ENCODE measurements at places on chromosomes 5 and 9. TPM values are rescaled to one million over a fixed set of nuclear protein-coding genes. Genes with fewer than 3 reads are reported as not detected.

- no peak overlapping the region for H3K27ac ChIP-seq
- no peak for DNase-seq
- no peak overlapping the region for H3K4me3 ChIP-seq
- H3K36me3 ChIP-seq = no peaks in the 10 kb centered on the region
- H3K4me1 ChIP-seq = no peaks in the 10 kb centered on the region
- peaks cover 16% of the 10 kb centered on the region for H3K27me3 ChIP-seq
Observed at GRCh38 chr5:67815455-67816391, 399.8 kb upstream of the PIK3R1 start.

DNA sequence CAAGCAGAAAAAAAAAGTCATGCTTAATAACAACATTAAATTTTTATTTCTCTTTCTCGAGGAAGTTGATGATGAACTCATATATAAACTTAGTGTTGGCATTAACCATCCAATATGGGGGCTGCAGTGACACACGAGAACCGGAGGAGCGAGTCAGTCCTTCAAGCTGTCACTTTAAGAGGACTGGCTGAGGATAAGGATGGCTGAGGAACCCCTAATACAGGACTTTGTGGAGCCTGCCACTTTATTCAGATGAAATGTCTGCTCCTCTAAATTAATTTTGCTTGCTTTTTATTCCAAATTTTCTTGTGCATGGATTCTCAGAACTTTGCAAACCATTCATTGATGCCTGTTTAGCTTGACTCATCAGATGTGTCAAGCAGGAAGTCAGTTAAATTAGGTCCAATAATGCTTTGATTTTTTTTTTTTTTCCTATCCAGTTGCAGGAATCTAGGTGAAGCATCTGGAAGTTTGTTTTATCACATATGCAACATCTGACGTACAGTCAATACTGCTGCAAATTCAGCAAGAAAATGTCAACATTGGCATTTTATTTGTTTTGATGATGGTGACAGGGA is 144.2 kb upstream of the COL5A1 start:
- H3K27me3 ChIP-seq = peaks cover 3% of the 10 kb centered on the region
- H3K27ac ChIP-seq = no peak overlapping the region
- no peaks in the 10 kb centered on the region for H3K4me1 ChIP-seq
- H3K4me3 ChIP-seq = no peak overlapping the region
- no peak for DNase-seq

- peaks cover 37% of the 10 kb centered on the region for H3K4me1 ChIP-seq
- H3K27ac ChIP-seq = peak overlapping the region; percentile 60
- H3K27me3 ChIP-seq = no peaks in the 10 kb centered on the region
- DNase-seq = no peak
- H3K4me3 ChIP-seq = peak overlapping the region; percentile 41
- peaks cover 9% of the 10 kb centered on the region for H3K36me3 ChIP-seq
Observed at GRCh38 chr9:93057703-93058354, 672 bp upstream of the SUSD3 start.

DNA sequence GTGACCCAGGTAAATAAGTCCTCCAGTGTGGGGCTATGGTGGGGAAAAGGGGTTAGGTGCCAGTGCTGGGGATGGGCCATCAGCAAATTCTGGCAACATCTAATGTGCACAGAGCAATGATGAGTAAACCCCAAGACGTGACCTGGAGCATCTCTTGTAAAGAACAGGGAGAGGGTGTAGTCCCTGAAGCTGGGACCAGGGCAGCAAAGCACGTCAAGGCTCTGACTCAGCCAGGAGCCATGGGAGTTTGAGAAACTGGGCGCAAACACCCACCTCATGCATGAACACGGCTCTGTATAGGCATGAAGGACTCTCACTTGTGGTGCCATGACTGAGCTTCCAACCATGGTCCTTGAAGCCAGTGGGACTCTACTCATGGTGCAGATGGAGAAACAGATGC is 51.8 kb downstream of the DUSP1 start:
- H3K27ac ChIP-seq = no peak overlapping the region
- no peak for DNase-seq
- no peak overlapping the region for H3K4me3 ChIP-seq
- peaks cover 12% of the 10 kb centered on the region for H3K4me1 ChIP-seq

GRCh38 chr5:125207856-125208255 is 461.4 kb upstream of the ZNF608 start:
- no peak overlapping the region for H3K4me3 ChIP-seq
- H3K4me1 ChIP-seq = no peaks in the 10 kb centered on the region
- H3K27me3 ChIP-seq = no peaks in the 10 kb centered on the region
- no peaks in the 10 kb centered on the region for H3K36me3 ChIP-seq
- H3K27ac ChIP-seq = no peak overlapping the region

GRCh38 chr9:75086541-75087288 is 1.2 kb downstream of the NMRK1 start:
- H3K36me3 ChIP-seq = peaks cover 16% of the 10 kb centered on the region
- peak overlapping the region; percentile 93 for H3K4me3 ChIP-seq
- peak overlapping the region; percentile 98 for H3K27ac ChIP-seq
- H3K27me3 ChIP-seq = no peaks in the 10 kb centered on the region

GRCh38 chr5:142390334-142390733 is 65.5 kb upstream of the SPRY4 start:
- H3K4me3 ChIP-seq = no peak overlapping the region
- no peak for DNase-seq
- no peaks in the 10 kb centered on the region for H3K27me3 ChIP-seq
- no peaks in the 10 kb centered on the region for H3K36me3 ChIP-seq

DNA sequence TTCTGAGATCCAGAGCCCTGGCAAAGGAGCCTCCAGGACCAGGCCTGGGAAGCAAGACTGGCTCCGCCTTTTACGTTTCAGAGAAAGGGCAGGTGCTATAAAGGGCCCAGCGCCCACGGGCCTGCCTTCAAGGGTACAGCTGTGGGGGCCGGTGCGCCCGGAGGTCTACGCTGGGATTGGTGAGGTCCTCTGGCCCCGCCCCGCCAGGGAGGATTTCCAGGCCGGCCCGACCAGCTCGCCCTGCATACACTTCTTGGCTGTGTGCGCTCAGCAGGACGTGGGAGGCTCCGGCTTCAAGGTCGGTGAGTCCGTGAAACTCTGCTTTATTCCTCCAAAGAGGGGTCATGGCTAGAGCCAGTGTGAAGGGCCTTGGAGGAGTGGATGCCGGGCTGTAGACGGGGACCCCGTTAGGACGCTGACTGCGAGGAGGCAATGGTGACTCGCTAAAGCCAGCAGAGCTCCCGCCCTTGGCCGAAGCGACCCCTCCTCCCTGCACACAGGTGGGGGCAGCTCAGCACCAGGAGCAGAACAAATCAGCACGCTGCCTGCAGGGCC is at the start of gene CKMT2:
TSS of gene CKMT2 (plus strand) at position 243 of the 555 bp plus-strand sequence. CDS start 17,811 bp downstream, outside the sequence.
- H3K27me3 ChIP-seq = no peaks in the 10 kb centered on the region
- DNase-seq = no peak
- no peak within 1 kb of the TSS for H3K27ac ChIP-seq
- H3K36me3 ChIP-seq = no peaks in the 10 kb centered on the region
- peaks cover 17% of the 10 kb centered on the region for H3K4me1 ChIP-seq
- no peak within 1 kb of the TSS for H3K4me3 ChIP-seq

DNA sequence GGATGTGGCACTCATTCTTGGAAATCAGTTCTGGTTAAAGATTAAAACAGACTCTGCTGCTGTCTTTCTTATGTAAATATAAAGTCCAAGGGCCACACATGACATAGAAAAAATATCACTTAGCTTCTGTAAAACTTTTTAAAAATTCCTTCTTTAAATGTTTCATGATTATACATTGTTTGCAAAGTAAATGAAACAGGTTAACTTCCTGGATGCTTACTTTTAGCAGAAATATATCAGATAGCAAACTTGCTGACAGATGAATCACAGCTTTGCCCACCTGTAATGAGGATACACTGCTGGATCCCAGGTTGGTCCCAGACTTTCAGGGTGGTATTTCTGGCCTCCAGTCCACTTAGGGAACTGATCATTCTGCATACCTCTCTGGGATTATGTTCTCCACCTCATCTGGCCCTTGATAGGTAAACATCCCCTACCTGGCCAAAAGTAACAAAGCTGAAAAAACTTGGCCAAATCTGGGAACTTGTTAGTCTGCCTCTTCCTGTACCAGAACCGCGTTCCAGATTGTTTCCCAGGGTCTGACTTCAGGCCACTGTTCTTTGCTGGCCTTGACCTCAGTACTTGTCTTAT is 340.5 kb downstream of the ADGRV1 start:
- H3K27ac ChIP-seq = no peak overlapping the region
- no peak overlapping the region for H3K4me3 ChIP-seq
- DNase-seq = no peak
- no peaks in the 10 kb centered on the region for H3K36me3 ChIP-seq
- no peaks in the 10 kb centered on the region for H3K4me1 ChIP-seq

DNA sequence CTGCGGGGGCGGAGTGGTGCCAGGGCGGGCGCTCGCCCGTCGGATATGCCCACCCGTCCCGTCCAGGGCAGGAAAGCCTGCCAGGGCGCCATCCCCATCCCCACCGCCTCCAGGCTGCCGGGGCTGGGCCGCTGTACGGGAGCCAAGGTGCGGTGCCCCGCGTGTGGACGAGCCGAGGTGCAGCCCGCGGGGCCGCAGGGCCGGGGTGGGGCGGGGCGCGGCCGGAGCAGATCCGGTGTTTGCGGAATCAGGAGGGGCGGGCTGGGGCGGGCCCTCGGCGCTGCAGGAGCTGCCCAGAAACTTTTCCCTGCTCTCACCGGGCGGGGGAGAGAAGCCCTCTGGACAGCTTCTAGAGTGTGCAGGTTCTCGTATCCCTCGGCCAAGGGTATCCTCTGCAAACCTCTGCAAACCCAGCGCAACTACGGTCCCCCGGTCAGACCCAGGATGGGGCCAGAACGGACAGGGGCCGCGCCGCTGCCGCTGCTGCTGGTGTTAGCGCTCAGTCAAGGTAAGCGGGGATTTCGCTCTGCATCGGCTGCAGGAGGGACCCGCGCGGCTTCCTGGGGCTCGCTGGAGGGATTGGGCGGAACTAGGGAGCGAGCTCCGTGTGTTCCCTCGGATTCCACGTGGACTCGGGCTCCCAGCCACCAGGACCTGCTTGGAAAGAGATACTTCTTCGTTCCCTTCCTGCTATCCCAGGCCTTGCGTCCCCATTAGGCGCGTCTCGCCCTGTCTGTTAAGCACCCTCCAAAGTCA is at the start of gene ITGA2:
TSS of gene ITGA2 (plus strand) at position 328 of the 756 bp plus-strand sequence. CDS start at position 445, 117 bp downstream.
- H3K27me3 ChIP-seq = peaks cover 11% of the 10 kb centered on the region
- H3K4me1 ChIP-seq = peaks cover 30% of the 10 kb centered on the region
- H3K27ac ChIP-seq = peak within 1 kb of the TSS; percentile 20

DNA sequence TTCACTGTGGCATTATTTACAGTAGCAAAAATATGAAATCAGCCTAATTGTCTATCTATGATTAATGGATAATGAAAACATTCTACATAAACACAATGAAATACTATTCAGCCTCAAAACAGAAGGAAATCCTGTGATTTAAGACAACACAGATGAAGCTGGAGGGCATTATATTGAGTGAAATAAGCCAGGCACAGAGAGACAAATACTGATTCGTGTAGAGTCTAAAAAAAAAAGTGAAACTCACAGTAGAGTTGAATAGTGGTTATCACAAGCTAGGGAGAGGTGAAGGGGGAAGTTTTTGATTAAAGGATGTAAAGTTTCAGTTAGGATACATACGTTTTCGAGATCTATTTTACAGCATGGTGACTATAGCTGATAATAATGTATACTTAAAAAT is 122.2 kb downstream of the ADAMTS6 start:
- H3K36me3 ChIP-seq = no peaks in the 10 kb centered on the region
- no peaks in the 10 kb centered on the region for H3K27me3 ChIP-seq
- no peak overlapping the region for H3K4me3 ChIP-seq

DNA sequence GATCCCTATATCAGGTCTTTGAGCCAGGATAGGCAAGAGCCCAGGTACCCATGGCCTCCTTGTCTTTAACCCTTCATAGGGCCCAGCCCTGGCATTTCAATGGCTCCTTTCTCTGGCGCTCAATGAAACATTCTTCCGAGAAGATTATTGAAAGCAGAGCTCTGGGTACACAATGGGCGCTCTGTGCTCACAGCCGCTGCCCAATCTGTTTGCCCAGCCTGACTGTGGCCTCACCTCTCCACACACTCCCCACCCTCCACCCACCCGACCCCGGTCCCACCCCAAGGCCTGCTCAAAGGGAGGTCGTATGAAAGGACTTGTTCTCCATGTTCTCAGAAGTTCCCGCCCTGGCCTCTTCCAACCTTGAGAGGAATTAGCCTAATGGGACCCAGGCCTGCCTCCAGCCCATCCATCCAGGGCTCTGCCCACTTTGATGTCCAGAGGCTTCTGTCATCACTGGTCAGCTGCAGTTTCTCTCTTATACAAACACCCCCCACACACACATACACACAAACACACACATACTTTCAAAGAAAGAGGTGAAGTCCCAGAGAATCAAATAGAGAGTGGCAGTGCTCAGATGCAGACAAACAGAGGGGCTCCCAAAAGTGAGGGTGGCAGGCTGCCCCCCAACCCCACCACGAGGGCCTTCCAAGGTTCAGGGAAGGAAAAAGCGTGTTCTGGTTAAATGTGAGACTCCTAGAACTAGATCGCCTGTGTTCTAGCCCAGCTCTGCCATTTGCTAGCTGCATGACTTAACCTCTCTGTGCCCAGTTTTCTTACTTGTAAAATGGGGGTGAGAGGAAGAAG is 5.1 kb upstream of the ARSI start:
- no peaks in the 10 kb centered on the region for H3K4me1 ChIP-seq
- H3K4me3 ChIP-seq = no peak overlapping the region
- DNase-seq = no peak
- H3K36me3 ChIP-seq = no peaks in the 10 kb centered on the region
- peaks cover 12% of the 10 kb centered on the region for H3K27me3 ChIP-seq

- H3K4me1 ChIP-seq = no peaks in the 10 kb centered on the region
- no peak overlapping the region for H3K4me3 ChIP-seq
- no peak for DNase-seq
- no peaks in the 10 kb centered on the region for H3K27me3 ChIP-seq
Observed at GRCh38 chr9:123597876-123598556, 242.0 kb downstream of the CRB2 start.

GRCh38 chr9:27157736-27158135 is 48.7 kb downstream of the TEK start:
- H3K4me1 ChIP-seq = no peaks in the 10 kb centered on the region
- no peak overlapping the region for H3K27ac ChIP-seq
- no peak overlapping the region for H3K4me3 ChIP-seq
- H3K27me3 ChIP-seq = no peaks in the 10 kb centered on the region
- H3K36me3 ChIP-seq = no peaks in the 10 kb centered on the region

The ROPN1L gene
- not detected for total RNA-seq

The ATP10B gene
- total RNA-seq = not detected

The RALGPS1 gene
- total RNA-seq = 2.1 TPM

The MEIKIN gene
- 2.1 TPM for total RNA-seq

The TNFAIP8 gene
- total RNA-seq = 153 TPM

The PDE6A gene
- not detected for total RNA-seq

The BASP1 gene
- total RNA-seq = 0.48 TPM

The IFNB1 gene
- 1.7 TPM for total RNA-seq

All from activated CD4-positive, alpha-beta memory T cell treated with anti-CD3 and anti-CD28 coated beads for 36 hours (primary cell).